Central memory CD4-positive, alpha-beta T cell (primary cell): ENCODE measurements at places on chromosomes 2 and 18.

- no peak for DNase-seq
Measured at GRCh38 chr2:40450796-40451430, 977 bp downstream of the SLC8A1 start.

- DNase-seq = no peak
Measured at GRCh38 chr2:218221000-218221399, 4.0 kb downstream of the ARPC2 start.

DNA sequence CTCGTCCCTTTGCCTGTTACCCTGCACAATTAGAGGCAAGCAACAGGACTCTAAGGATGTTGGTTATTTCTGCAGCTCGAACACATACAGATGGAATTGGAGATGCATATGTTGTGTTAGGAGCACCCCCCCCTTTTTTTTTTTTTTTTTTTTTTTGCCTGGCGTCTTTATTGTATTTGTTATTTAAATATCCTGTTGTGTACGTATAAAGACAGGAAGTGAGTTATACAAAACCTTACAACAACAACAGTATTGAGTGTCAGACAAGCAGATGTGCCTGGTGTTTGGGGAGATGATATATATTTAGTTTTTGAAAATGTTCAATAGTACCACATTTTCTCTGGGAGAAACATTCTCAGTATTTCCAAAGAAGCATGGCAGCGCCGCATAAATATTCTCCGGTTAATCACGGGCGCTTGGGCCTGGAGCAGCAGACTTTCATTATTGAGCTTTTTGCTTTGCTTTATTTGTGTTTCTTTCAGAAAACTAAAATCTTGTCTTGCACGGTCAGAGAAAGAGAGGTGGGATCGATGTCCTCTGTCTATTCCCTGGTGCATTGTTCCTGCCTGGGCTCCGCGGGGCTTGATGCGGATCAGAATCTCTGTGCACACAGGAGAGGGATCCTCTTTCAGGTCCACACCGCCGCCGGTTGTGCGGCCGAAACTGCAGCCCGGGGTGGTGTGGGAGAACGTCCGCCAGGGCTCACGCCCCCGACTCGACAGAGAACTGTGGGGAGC, 23.2 kb upstream of the ZNF516 start:
- DNase-seq = no peak

DNA sequence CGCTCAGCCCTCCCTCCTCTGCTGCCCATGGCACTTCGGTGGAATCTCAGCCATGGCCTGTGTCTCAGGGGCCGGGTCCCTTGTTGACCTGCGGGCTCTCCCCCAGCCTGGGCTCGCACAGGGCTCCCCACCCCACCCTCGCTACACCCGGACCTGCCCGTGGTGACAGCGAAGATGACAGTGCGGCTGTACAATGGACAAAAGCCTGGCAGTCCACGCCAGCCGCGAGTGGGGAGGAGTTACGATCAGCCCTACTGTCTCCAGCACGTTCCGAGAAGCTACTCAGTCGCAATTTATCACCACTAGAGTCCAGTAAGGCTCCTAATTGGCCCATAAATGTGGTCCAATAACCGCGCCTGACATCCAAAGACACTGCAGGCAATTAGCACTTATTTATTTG, 31.6 kb downstream of the GBX2 start:
- no peak for DNase-seq

- DNase-seq = no peak
Measured at GRCh38 chr18:24112874-24113615, 25.8 kb upstream of the CABYR start.

DNA sequence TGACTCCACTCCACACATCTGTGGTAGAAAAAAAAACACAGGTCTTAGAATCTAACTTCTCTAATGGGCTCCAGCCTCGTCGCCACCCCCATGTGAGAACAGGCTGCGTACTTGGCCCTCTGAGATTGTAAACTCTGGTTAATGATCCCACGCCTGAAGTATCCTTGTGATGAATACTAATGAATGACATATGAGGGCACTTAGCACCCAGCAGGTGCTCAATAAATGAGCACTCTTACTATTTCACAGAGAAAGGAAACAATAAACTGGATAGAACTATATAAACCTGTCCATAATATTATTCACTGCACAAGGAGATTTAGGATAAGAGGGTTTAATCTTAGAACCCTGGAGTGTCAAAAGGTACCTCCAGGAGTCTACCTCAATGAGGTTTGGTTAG, 310.1 kb upstream of the HNRNPA3 start:
- DNase-seq = no peak

- DNase-seq = no peak
Measured at GRCh38 chr2:19538411-19538963, 180.1 kb upstream of the OSR1 start.

DNA sequence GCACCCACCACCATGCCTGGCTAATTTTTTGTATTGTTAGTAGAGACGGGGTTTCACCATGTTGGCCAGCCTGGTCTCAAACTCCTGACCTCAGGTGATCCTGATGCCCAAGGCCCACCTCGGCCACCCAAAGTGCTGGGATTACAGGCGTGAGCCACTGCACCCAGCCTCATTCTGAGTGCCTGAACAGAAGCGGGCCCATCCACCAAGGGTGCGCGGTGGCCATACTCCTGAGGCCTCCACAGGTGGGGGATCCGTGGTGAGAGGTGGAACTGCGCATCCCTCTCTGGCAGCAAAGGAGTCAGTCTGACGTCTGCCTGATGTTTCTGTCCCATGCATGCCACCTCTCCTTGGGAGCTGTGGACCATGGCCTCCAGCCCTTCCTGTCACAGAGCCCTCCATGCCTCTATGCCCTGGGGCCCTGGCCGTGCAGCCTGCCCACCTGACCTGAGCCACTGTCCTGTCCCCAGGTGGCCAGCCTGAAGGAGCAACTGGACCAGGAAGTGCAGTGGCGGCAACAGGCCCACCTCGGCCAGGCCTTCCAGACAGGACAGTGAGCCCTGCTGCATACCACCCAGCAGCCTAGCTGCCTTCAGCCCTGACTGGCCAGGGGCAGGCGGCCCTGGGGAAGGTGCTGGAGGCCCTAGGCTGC, 7.6 kb upstream of the SNED1 start:
- DNase-seq = no peak

DNA sequence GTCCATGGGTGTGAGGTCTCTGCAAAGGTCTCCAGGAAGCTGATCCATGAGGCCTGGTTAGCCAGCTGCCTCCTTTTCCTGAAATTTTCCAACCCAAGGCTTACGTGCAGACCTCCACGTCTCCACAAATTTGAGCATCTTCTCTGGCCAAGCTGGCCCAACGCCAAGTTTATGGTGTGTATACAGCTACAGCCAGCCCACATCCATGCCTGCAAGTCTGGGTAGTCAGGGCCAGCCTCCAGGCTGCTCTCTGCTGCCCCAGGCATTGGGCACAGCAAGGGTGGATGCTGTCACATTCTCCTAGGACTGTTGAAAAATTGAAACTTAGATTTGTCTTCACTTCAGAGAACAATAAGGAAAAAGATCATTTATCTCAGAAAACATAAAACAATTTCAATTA, 525.5 kb upstream of the CHAC2 start:
- no peak for DNase-seq

DNA sequence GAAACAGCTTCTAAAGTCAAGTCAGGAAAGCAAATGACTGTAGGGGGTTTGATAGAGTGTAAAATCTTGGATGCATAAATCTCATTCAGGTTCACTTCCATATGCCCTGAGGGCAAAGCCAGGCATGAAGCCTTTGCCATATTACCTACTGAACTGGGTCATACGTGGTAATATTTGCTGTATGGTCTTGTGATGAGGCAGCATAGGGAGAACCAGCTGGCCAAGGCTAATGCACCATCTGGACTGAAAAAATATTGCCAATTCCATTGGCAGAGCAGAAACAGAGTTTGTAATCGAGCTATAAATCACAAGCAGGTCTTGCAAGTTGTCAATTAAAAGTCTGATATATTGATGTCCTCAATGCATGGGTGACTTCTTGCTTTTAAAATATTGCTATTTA, 243.8 kb downstream of the ERBB4 start:
- no peak for DNase-seq

DNA sequence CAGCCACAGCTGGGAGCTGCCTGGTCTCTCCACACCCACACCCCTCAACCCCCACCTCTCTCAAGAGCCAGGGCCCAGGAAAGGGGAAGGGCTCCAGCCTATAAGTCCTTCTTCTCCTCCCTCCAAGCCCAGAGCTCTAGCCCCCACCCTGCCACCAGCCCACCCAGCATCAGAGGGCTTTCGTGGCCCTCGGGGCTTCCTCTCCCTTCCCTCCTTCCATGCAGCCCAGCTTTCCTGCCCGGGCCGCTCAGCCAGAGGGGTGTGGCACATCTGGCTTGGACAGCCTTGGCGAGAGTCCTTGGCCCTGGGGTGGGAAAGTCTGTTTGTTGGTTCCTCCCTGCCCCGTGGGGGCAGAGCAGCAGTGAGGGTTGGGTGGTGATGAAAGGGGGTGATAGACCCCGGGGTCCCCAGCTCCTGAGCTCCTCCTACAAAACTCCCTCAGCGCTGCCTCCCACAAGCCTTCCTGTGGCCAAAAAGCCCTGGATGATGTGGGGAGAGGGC, 7.0 kb downstream of the TNS1 start:
- no peak for DNase-seq

DNA sequence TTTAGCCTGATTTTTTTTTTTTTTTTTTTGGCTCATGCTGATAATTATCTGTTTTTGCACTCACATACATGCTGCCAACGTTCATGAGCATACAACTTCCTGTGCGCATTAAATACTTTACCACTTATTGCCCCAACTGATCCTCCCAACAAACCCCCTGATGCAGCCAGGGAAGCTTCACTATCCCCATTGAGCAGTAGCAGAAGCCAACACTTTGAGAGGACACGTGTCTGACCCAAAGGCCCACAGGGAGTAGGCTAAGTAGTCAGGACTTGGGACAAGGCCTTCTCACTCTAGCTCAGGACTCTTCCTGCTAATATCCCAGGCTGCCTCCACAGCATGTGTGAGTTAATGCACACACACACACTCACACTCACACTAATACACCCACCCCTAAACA, 36.2 kb upstream of the MAT2A start:
- DNase-seq = no peak

DNA sequence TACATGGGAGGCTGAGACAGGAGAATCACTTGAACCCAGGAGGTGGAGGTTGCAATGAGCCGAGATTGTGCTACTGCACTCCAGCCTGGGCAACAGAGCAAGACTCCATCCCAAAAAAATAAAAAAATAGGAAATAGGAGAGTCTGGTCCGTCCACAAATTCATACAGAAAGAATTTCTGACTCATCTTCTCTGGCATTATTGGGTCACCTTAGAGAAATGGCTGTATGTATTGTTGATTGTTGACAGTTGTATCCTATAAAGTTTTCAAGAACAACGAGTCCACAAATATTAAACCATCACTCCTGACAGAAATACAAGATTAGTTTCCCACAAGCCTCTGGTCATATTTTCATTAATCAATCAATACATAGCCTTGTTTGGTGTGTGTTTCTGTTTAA, 20.4 kb downstream of the RBM43 start:
- DNase-seq = no peak

DNA sequence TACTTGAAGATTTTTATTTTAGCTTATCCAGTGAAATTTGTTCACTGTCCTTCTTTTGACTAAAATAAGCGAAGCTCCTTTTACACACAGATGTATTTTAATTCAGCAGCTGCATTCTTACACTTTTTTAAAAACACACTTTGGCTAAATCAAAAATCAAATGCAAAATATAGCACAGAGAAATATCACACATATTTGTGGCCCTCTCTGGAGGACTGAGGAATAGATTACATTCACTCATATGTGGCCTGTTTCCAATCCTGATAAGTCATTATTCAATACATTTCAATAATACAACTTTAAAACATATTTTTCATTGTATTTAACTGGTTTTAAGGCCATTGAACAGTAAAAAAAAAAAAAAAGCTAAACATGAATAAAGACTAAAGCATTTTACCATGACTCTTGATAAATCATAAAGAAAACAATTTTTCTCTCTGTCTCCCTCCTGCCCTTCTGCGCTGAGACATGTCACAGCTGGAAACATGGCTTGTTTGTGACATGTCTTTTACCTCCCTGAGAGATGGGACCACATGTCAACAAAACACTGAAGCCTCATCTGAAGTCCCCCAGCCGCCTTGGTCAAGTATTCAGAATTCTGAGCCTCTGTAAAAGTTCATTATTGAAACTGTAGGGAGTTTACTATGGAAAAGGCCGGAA, 221.0 kb downstream of the ZNF407 start:
- no peak for DNase-seq

DNA sequence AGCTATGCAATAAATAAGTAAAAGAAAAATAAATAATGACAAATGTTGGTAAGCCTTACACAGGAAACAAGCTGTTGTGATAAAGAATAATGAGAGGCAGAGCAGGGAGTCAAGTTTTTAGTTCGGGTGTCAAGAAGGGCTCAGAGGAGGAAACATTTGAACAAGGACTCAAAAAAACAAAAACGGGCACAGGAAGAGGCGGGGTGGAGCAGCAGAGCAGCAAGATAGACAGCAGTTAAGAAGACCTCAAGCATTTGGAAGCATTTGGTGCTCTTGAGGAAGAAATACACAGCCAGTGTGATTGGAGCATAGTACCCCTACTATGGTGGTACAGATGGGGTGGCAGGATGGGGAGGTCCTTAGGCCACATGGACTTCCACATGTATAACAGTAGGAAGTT, 2.8 kb downstream of the TMEM169 start:
- DNase-seq = peak; percentile 25

DNA sequence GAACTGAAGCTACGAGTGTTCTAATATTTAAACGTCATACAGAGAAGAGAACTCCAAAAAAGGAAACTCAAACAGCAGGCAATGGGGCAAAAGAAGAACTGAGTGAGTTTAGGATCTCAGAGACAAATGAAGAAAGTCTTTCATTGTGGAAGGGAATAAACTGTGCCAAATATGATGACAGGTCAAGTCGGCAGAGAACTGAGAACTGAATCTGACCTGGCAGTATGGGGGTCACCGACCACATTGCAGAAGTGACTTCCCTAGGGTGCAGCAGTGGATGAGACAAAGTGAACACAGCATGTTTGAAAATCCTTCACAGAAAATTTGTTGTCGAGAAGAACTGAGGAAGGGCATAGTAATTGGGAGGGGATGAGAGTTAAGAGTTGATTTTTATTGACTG, 55.9 kb downstream of the TTC21B start:
- DNase-seq = no peak

- DNase-seq = no peak
Measured at GRCh38 chr2:157173740-157174184, 83.7 kb upstream of the GALNT5 start.

- DNase-seq = no peak
Measured at GRCh38 chr2:142973160-142973821, 95.8 kb downstream of the KYNU start.

GRCh38 chr2:160989778-160990177, 170.4 kb upstream of the TANK start:
- no peak for DNase-seq

- DNase-seq = no peak
Measured at GRCh38 chr2:40265602-40266001, 186.3 kb downstream of the SLC8A1 start.

GRCh38 chr2:96556441-96557330, 20.1 kb downstream of the ARID5A start:
- DNase-seq = no peak

DNA sequence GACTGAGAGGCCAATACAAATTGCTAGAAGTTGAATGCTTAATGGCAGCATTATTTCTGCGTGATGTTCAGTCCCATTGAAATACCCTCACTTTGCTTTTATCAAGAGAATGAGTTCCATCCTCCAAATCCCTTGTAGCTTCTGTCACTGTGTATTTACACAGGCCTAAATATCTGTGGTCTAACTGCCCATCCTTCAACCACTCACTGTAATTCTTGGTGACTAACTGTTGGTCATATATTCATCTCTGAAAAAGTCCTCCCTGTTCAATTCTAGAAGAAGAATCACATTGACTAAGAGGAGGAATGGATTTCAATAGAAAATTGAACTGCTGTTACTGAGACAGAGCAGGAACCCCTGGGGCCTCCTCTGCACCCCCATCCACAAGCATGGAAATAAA, 74.2 kb upstream of the L3MBTL4 start:
- no peak for DNase-seq
